ENCODE measurements at places on chromosomes 3 and 15.

DNA sequence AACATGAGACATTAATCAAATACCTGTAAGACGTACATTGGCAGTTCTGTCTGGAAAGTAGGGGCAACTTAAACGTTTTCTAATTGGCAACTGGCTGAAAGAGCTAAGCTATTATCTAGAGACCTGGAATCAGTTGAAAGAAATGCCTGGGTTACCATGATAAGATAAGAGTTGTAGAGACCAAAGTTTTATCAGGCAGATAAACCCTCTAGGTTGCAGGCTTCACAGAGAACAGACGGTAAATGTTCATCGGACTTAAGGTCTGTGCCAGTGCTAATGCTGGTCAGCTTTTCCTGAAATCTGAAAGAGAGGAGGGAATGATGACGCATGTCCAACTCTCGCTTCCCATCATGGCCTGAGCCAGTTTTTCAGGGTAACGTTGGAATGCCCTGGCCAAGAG lies 196.2 kb downstream of the ROBO2 start:
- no peak for DNase-seq

- DNase-seq = no peak
These were observed 65.4 kb downstream of the RPN1 start for GRCh38 chr3:128585189-128585588.

- DNase-seq = no peak
These were observed 224.7 kb downstream of the MFSD1 start for GRCh38 chr3:159026510-159026909.

DNA sequence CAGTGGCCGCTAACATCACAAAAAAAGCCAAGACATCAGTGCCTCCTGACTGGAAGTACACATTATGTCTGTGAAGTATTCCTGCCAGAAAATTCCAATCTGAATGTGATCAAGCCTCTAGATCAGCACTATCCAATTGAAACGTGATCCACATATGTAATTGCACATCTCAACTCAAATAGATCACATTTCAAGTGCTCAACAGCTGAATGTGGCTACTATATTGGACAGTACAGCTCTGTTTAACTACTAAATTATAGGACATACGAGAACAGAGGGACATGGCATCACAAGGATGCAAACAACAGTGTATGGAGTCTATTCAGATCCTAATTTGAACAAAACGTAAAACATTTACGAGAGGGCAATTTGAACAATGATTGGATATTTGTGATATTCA lies 542 bp upstream of the UBAP1L start:
- DNase-seq = no peak

DNA sequence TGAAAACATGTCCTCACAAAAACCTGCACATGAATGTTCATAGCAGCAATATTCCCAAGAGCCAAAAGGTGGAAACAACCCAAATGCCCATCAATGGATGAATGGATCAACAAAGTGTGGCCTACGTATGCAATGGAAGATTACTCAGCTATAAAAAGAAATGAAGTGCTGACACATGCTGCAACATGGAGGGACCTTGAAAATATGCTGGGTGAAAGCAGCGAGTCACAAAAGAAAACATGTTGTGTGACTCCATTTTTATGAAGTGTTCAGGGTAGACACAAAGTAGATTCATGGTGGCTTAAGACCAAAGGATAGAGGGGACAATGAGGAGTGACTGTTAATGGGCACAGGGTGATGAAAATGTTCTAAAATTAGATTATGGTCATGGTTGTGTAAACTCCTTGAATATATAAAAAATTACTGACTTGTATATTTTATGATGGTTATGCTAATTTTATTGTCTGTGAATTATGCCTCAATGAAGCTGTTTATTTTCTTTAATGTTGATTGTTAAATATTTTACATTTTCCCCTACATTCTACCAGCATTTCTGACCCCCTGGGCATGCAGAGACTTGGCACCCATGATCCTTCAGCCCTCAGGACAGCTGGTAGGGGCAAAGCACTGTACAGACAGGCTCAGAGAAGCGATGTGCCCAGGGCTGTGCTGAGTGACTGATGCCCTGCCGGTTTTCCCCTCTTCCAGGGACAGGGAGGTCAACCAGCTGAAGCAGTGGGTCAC lies 37.8 kb downstream of the CFAP100 start:
- no peak for DNase-seq

Data from NCI-H1092 (cell line).